ENCODE measurements at places on chromosomes 6 and 20.

GRCh38 chr6:106823058-106823457 is 151.5 kb downstream of the CD24 start:
- no peak for DNase-seq

GRCh38 chr20:19571996-19572395 is 186.1 kb upstream of the RIN2 start:
- DNase-seq = no peak

DNA sequence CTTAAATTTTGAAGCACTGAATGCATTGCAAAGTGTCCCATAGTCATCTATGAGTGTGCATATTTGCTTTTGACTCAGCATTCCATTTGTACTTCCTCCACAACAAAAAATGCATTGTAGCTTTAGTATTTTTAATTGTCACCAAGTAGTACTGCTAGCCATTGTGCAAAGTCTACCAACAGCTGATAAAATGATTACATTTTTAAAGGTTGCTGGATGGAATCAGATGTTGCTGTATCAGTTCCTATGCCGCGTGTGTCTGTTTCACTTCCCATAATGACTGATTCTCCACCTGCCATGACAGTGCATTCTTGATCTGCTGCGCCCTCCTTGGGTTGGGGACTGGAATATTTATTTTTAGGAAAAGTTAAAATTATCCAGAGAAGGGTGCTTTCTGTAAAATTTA is 41.2 kb downstream of the SLX4IP start:
- DNase-seq = no peak

GRCh38 chr6:79082304-79082703 is 4.2 kb upstream of the PHIP start:
- no peak for DNase-seq

- DNase-seq = no peak
Observed at GRCh38 chr20:45014671-45015415, 48.5 kb downstream of the STK4 start.

GRCh38 chr20:5779071-5779900 is 29.1 kb downstream of the SHLD1 start:
- no peak for DNase-seq

DNA sequence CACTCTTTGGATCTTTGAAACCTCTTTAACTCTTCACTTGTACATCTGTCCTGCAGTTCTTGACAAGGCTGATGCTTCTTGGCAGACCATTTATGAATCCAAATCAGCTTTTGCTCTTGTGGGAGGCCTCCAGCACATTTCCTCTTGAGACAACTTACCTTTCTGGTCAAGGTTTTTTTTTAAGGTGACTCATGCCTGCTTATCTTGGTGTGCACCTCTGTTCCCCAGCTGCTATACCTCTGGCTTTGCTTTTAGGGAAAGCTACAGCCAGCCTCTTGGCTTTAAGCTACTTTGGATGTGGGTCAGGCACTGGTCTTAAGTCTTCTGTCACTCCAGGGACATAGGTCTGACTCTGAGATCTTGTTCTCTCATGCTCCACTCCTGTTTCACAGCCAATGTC is 106.5 kb downstream of the PHF3 start:
- DNase-seq = no peak

GRCh38 chr6:35718911-35719381 is 17.9 kb upstream of the ARMC12 start:
- DNase-seq = no peak

GRCh38 chr6:134764741-134765140 is 185.2 kb downstream of the ALDH8A1 start:
- no peak for DNase-seq

GRCh38 chr6:165849534-165850430 is 186.7 kb upstream of the PDE10A start:
- no peak for DNase-seq

- DNase-seq = no peak
Observed at GRCh38 chr6:136007345-136007744, 155.8 kb downstream of the PDE7B start.

DNA sequence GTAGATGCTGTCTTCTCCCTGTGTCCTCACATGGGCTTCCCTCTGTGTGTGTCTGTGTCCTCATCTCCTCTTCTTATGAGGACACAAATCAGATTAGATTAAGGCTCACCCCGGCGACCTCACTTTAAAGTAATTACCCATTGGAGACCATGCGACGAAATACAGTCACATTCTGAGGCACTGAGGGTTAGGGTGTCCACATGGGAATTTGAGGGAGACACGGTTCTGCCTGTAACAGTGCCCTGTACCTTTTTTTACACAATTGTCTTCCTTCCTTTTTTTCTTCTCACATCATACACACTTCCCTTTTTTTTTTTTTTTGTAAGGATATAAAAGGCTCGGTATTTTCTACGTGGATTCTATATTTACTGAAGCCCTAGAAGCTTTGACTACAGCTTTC is 48.9 kb downstream of the DEK start:
- DNase-seq = no peak

GRCh38 chr6:122049341-122049740 is 350.1 kb upstream of the HSF2 start:
- DNase-seq = no peak

DNA sequence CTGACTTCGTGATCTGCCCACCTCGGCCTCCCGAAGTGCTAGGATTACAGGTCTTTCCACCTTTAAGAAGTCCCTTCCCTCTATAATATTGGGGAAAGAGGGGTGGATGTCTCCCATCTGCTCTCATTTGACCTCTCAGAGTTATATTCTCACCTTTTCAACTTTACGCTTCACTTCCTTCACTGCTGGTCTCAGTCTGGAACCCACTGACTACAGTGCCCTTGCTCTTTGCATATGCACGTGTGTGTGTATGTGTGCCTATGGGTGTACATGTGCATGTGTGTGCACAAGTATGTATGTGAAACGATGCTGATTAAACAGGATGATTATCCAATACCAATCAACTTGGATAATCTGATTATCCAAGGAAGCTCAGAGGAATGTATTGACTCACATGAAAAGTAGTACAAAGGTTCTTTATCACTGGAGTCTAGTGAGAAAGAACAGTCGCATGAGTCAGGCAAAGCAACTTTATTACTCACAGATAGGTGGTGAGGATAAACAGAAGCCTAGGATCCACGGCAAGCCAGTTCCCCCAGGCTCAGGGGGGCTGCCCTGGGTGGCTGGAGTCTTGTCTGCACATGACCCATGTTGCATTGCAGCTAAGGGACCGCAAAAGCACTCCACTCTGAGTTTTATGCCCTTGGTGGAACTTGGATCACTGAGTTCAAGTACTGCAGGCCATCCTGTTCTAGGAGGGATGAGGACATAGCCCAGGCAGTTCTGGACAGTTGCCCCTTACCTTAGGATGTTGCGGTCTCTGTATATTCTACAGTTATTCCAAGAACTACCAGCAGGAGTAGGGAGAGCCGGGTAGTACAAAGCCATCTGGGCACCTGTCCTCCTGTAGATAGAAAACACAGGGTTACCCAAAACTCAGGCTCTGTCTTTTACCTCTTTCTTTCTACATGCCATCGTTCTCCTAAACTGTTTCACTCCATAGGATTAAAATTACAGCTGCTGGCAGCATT is 50.9 kb downstream of the SNRNP48 start:
- DNase-seq = no peak

- DNase-seq = no peak
Observed at GRCh38 chr6:16841241-16841640, 80.0 kb upstream of the ATXN1 start.

- DNase-seq = no peak
Observed at GRCh38 chr6:20260360-20260759, 48.1 kb upstream of the MBOAT1 start.

DNA sequence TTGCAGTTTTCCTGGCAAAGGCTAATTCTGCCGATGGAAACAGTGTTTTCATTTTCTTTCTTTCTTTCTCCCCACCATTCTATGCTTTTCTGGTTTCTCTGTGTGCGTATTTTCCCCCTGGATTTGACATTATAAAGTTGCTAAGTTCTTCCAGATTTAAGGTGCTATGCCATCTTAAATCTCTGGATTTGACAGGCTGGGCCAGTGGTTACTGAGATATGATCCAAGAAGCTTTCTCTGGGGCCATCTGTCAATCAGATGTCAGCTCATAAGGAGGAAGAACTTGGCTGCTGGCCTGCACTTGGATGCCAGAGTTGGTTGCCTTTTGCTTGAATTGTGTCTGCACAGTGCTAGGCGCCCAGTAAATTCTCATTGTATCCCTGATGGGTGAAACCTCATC is 39.7 kb downstream of the SLC2A10 start:
- DNase-seq = no peak

DNA sequence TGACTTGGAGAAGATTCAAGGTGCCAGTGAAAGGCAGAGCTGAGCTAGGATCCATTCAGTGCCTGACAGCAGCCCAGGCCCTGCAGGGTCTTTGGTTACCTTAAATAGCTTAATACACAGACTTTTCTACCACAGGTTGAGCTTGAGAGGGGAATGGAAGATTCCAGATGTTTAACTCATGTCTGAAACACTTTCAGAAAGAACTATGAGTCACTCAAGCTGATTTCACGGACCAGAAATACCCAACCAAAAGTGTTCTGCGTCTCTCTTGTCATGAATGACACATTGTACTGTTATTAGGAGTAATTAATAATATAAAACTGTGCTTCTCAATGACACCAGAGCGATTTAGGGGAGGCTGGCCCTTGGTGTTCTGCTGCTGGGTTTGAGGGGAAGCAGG is 6.4 kb upstream of the PMEPA1 start:
- DNase-seq = no peak

DNA sequence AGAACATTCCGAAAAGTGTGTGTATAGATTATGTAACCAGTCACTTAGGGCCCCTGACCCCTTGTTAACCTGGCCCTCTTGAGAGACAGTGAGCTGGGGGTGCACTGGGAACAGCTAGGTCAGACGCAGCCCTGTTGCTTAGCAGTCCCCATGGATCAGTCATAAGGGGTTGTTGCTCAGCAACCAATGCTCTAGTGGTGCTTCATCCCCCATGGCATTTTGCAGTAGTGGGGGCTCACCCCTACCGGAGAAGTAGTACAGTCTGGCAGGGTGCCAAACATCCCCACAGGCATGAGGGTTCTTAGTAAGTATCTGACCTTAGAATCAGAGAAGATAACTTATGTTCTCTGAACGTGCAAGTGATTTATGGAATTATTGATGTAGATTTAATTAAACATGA is 12.3 kb downstream of the PKIB start:
- DNase-seq = no peak

DNA sequence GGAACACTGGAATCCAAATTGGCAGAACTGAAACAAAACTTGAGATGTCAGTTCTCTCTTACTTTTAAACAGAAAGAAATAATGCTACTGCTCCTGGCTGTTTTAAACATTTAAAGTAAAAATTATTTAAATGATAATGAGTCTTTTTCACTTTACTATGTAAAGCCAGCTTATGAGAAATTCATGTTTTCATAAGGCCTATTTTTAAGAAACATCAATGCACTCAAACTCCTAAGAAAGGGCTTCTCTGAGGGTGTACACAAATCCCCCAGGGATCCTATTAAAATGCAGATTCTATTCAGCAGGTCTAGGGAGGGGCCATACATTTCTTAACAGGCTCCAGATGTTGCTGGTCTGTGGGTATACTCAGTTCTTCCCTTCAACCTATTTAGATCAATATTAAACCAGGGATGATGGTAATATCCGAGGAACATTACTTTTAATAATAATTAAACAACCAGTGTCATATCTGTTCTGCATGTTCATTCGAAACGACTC is 2.3 kb downstream of the FERMT1 start:
- no peak for DNase-seq

GRCh38 chr20:11193241-11193640 is 519.4 kb upstream of the JAG1 start:
- no peak for DNase-seq

DNA sequence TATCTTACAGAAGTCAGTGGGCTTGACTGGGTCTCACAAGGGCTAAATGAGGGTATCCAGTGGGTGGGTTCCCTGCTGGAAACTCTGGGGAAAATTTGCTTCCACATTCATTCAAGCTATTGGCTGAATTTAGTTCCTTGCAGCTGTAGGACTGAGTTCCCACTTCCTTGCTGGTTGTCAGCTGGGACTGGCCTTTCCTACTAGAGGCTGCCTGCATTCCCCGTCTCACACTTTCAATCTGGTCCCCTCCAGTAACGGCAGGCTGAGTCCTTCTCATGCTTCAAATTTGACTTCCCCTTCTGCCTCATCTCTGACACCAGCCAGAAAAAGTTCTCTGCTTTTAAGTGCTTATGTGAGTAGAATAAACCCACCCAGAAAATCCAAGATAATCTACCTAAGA is 4.4 kb downstream of the CSNK2A1 start:
- DNase-seq = no peak

DNA sequence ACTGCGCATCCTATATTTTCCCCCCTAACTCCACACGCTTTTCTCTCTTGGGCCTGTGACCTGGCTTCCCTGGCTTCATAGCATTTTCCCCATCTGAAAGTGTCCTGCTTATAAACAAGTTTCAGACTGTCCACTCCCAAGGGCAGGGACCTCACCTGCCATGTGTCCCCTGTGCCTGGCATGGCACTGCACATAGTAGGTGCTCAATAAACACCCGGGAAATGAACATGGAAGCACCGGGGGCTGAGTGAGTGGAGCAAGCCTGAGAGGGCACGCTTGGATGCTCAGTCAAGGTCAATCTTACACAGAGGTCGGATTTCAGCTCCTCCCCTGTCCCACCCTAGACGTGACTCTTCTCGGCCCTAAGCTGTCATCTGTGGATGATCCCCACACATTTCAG is 96.9 kb downstream of the NFATC2 start:
- no peak for DNase-seq

- DNase-seq = no peak
Observed at GRCh38 chr6:154258064-154258757, 98.4 kb downstream of the IPCEF1 start.

- DNase-seq = no peak
Observed at GRCh38 chr20:38673725-38674091, 50.6 kb upstream of the SLC32A1 start.

- no peak for DNase-seq
Observed at GRCh38 chr6:72561629-72562028, 60.2 kb upstream of the KCNQ5 start.

DNA sequence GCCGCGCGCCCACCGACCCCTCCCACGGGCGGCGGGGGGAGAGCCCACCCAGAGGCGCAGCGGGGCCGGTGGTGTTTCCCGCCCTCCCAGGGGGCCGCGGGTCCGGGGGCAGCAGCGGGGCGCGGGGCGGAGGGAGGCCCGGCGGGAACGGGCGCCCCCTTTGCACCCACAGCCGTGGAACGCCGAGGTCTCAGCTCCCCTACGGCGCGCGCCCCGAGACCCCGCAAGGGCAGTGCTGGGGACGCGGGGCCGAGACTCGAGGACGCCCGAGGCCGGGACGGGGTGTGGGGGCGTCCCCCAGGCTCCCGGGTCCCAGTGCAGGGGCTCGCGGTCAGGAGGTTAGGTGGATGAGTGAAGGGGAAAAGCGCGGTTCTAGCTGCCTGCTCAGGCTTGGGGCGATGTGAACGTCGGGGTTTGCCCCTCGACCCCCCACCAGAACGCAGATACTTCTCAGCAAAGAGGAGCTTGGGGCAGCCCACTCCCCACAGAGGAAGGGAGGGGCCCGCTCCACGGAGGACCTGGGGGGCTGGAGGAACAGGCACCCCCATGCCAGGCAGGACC is 65.5 kb upstream of the BHLHE23 start:
- DNase-seq = no peak

DNA sequence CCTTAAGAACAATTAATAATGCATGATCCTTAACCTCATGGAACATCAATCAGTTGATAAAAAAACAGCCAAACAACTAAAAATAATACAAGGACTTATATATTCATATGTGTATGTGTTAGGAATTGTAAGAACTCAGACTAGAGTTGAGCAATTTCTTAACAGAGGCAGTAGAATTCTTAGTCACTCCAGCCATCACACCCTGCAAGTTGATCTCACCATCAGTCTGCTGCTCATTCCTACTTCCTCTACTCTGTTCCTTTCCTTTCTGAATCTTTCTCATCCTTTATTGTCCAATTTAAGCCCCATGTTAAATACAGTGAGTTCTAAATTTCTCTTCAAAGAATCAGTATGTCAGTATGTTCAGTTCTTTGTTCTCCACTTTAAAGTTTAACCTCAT is 2.6 kb downstream of the ZNF165 start:
- DNase-seq = no peak

Data from stimulated activated CD4-positive, alpha-beta T cell treated with anti-CD3 and anti-CD28 coated beads, TNF-alpha, amount 100 ng/mL, for 48 hours (primary cell).